ENCODE measurements at places on chromosomes 12 and 14.

- no peak for DNase-seq
These were observed 113.3 kb upstream of the FSCB start for GRCh38 chr14:44620121-44621019.

DNA sequence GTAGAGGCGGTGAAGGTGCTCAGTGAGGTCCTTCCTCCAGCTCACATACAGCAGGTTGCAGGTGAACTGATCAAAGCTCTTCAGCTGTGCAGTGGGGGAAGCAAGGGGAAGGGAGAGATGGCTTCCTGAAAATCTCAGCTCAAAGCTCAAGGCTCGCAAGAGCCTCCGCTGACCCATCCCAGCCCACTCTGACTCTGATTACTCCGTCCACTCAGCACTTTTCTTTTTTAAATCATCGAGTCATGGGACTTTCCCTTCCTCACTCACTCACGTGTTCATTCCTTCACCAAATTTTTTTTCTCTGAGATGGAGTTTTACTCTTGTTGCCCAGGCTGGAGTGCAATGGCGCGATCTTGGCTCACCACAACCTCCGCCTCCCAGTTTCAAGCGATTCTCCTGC is 4.7 kb downstream of the ABCD4 start:
- DNase-seq, result no peak

GRCh38 chr12:15693228-15693911 is 95.8 kb downstream of the EPS8 start:
- DNase-seq, result no peak

DNA sequence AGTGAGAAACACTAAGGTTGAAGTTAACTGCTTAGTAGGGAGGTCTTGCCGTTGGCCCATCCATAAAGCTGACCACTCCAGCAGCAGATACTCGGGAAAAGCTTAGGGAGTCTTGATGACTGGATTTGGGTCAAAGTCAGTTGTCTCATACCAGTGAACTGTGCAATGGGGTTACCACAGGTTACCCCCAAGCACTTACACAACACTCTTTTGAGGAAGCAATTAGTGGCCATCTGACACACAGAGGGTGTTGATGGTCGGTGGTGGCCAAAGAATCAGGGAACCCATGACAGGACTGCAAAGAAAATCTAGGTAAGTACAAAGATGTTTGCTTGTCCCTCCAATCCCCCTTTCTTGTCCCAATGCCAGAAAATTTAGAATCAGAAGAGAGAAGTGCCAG is 410.2 kb downstream of the APAF1 start:
- no peak for DNase-seq

DNA sequence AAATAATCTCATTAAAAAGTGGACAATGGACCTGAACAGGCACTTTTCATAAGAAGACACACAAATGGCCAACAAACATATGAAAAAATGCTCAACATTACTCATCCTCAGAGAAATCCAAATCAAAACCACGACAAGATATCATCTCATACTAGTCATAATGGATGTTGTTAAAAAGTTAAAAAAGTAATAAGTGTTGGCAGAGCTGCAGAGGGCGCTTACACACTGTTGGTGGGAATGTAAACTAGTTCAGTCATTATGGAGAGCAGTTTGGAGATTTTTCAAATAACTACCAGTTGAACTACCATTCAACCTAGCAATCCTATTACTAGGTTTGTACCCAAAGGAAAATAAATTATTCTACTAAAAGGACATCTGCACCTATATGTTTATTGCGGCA is 47.2 kb downstream of the FOXG1 start:
- no peak for DNase-seq

- DNase-seq, result no peak
These were observed 58.3 kb downstream of the PRKCH start for GRCh38 chr14:61379639-61380184.

GRCh38 chr14:103131580-103131979 is 8.3 kb downstream of the TNFAIP2 start:
- DNase-seq, result no peak

- DNase-seq, result no peak
These were observed 935 bp upstream of the CRIP1 start for GRCh38 chr14:105485739-105486162.

- no peak for DNase-seq
These were observed 30.3 kb upstream of the KCNC2 start for GRCh38 chr12:75239987-75240386.

DNA sequence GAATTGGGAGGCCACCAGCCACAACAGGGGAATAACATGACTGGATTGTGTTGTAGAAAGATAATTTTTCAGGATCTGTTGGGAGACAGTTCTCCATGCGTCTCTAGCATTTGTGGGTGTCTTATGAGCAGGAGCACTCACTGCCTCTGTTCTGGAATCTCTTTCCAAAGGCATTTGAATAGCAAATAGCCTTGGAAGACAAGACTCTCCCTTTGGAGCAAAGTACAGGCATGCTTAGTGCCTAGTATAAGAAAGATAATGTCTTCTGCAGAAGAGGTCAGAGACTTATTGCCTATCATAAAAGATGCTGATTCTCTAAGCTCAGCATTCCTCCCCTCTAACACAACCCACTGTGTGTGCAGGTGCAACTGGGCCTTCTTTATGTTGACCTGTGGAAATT is 58.3 kb downstream of the VCPKMT start:
- no peak for DNase-seq

- DNase-seq, result no peak
These were observed 101.4 kb downstream of the DUSP16 start for GRCh38 chr12:12460935-12461922.

GRCh38 chr12:32881107-32881506 is 15.5 kb downstream of the PKP2 start:
- DNase-seq, result no peak

DNA sequence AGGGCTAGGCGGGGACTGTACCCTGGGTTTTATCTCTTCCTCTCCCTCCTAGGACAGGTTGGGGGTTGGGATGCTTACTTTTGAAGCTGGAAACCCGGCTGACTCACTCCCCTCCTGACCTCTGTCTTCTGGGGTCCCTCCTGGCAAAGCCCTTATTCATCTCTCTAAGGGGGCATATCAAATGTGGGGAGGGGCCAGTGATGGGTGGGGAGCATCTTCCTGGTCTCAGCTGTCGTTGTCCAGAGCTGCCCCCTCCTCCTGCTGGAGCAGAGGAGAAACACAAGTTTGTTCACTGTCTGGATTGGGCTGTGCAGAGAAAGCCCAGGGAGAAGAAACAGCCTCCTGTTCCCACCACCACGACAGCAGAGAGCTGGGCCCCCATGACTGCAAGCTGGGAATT is 85.8 kb downstream of the TNFAIP2 start:
- DNase-seq, result no peak
